ENCODE measurements at places on chromosomes 11 and 22.

- DNase-seq, result no peak
Measured at GRCh38 chr11:30018495-30018894, 1.7 kb upstream of the KCNA4 start.

DNA sequence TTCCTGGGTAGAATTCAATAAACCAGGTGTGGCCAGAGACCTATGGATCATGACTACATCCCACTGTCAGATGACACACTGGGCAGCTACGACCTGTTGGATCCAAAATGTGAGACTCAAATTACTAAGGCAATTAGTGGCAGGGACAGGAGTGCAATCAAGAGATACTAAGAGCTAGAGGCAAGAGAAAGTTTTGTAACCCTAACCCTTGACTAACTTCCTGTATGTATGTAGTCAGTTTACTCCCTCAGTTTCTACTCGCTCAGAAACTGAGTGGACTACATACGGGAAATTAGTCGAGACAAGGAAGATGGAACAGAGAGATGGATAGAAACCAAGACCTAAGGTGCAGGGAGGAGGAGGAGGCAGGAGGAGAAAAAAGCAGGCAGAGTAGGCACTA is 2.7 kb downstream of the CYB5R2 start:
- no peak for DNase-seq

DNA sequence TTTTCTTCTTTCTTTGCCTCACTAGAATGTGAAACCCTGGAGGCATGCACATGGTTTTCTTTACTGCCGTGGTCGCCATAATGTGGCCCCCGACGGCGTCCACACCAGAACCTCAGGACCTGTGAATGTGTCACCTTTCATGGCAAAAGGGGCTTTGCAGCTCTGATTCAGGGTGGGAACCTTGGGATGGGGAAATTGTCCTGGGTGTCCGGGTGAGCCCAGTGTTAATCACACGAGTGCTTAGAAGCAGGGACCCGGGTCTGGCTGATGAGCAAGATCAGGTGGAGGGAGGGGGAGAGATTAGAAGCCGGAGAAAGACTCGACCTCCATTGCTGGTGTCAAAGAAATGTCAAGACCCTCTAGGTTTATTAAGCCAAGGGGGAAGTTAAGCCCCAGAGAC is 74.7 kb upstream of the SHISAL1 start:
- no peak for DNase-seq

- DNase-seq, result no peak
Measured at GRCh38 chr11:73907191-73907590, 30.4 kb downstream of the PAAF1 start.

DNA sequence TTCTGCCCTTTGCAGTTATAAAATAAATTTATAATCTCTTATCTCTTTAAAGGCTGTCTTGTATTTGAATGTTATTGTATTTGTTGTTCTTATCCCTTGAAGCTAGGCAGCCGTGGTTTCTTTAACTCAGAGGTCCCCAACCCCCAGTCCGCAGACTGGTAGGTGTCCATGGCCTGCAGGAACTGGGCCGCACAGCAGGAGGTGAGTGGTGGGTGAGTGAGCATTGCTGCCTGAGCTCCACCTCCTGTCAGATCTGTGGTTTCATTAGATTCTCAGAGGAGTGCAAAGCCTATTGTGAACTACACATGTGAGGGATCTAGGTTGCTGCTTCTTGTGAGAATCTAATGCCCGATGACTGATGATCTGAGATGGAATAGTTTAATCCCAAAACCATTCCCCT is 380.0 kb upstream of the CCDC90B start:
- no peak for DNase-seq

- no peak for DNase-seq
Measured at GRCh38 chr11:110463153-110463552, 33.4 kb downstream of the FDX1 start.

DNA sequence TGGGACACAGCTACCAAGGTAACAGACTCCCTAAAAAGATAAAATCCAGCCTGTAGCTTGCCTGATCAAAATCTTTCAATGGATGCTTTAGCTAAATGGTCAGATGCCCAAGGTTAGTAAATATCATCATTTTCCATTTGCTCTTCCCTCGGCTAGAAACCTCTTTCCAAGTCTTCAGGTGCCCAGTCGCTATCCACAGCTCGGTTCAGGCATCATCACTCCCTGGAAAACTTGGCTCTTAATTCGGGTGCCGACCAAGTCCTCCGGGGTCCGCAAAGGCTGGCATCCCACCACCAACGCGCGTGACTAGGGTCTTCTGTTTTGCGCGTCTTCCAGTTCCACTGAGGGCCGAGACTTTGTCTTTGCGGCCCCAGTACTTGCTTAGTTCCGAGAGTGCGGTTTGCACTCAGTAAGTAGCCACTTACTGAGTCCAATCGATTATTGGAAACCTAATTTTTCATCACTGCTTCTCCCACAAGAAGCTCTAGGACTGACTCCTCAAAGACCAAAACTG is 44.3 kb downstream of the OR4D9 start:
- no peak for DNase-seq

DNA sequence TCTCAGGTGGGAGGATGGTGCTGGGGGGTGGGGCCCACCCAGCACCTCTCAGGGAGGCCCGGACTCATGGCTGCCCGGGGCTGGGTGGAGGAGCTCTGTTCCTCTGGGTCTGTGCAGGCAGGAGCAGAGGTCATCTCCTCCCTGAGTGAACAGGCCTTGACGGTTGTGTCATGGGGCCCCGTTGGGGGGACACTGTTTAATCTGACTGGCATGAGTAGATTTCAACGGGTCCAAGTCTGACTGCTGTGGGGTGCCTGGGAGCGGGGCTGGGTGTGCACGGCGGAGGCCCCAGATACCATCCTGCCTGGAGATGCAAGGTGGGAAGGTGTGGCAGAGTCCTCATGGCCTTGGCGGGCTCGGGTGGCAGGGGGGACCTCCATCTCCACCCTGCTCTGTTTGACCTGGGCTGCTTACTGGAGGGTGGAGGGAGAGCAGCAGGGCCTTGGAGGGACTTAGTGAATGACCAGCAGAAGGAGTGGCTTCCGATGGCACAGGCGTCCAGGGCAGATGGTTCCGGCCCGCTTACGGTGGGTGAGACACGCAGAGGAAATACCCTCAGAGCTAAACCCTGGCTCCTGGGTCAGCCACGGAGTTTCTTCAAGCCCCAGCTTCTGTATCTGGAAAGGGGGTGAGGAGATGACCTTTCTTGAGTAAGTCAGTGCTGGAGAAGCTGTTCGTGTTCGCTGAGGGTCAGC is 48.7 kb downstream of the SMIM38 start:
- no peak for DNase-seq

- DNase-seq, result no peak
Measured at GRCh38 chr11:125451400-125452124, 44.5 kb downstream of the FEZ1 start.
